CD4-positive, alpha-beta memory T cell (primary cell): ENCODE measurements at places on chromosomes 3 and 15. TPM values are rescaled to one million over a fixed set of nuclear protein-coding genes. Genes with fewer than 3 reads are reported as not detected.

Gene SLC30A4
- polyA plus RNA-seq, result 2.5 TPM

Gene ANKRD34C
- not detected for polyA plus RNA-seq

Gene C3orf49
- not detected for polyA plus RNA-seq

Gene DUOXA2
- polyA plus RNA-seq, result not detected

Gene SGO1
- polyA plus RNA-seq, result 0.50 TPM

Gene XCR1
- not detected for polyA plus RNA-seq

Gene P2RY1
- not detected for polyA plus RNA-seq

GRCh38 chr3:66499881-66500575 lies 794 bp downstream of the LRIG1 start:
- H3K36me3 ChIP-seq, result no peaks in the 10 kb centered on the region
- peak overlapping the region; percentile 61 for H3K27ac ChIP-seq
- peaks cover 69% of the 10 kb centered on the region for H3K4me1 ChIP-seq
- no peaks in the 10 kb centered on the region for H3K27me3 ChIP-seq

DNA sequence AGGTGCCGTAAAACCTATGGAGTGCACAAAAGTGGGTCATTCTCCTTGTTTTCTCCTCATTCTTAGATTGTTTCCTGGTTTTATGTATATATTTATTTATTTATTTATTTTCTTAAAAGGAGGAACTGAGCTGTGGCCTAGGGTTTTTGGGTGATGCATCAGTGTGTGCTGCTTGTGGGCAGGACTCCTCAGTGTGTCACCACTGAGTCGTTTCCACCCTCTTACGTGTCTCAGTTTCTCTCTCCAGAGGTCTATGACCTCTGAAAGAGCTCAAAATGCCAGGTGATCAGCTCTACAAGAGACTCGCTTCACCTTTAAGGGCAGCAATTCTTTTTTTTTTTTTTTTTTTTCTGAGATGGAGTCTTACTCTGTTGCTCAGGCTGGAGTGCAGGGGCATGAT lies 72.9 kb downstream of the CD200 start:
- no peaks in the 10 kb centered on the region for H3K36me3 ChIP-seq
- no peak overlapping the region for H3K4me3 ChIP-seq
- no peaks in the 10 kb centered on the region for H3K27me3 ChIP-seq
- H3K27ac ChIP-seq, result no peak overlapping the region

- no peaks in the 10 kb centered on the region for H3K4me1 ChIP-seq
- H3K4me3 ChIP-seq, result no peak overlapping the region
- H3K27ac ChIP-seq, result no peak overlapping the region
- no peak for DNase-seq
- H3K27me3 ChIP-seq, result no peaks in the 10 kb centered on the region
- H3K36me3 ChIP-seq, result no peaks in the 10 kb centered on the region
Measured at GRCh38 chr15:72706266-72706665, 20.3 kb downstream of the BBS4 start.

DNA sequence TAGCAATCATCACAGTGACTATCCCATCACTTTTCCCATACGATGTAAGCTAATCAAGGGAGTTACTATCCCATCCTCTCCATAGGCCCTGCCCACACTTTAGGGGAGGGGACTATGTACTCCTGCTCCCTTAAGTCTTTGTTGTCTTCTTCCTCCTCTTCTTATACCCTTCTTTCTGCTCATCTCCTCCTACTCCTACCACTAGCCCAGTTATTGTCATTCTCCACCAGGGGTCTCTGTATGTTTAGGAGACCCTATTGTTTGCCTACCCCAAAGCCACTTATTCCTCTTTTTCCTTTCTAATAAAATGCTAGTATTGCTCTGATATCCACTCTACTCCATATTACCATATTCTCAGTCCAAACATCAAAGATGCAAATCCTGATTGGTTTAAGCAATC lies 27.8 kb downstream of the STAC start:
- no peak overlapping the region for H3K4me3 ChIP-seq
- no peaks in the 10 kb centered on the region for H3K36me3 ChIP-seq
- H3K27ac ChIP-seq, result no peak overlapping the region
- no peaks in the 10 kb centered on the region for H3K27me3 ChIP-seq

GRCh38 chr3:110900576-110900975 lies 171.0 kb upstream of the NECTIN3 start:
- DNase-seq, result no peak
- H3K36me3 ChIP-seq, result no peaks in the 10 kb centered on the region
- no peaks in the 10 kb centered on the region for H3K4me1 ChIP-seq
- no peaks in the 10 kb centered on the region for H3K27me3 ChIP-seq

DNA sequence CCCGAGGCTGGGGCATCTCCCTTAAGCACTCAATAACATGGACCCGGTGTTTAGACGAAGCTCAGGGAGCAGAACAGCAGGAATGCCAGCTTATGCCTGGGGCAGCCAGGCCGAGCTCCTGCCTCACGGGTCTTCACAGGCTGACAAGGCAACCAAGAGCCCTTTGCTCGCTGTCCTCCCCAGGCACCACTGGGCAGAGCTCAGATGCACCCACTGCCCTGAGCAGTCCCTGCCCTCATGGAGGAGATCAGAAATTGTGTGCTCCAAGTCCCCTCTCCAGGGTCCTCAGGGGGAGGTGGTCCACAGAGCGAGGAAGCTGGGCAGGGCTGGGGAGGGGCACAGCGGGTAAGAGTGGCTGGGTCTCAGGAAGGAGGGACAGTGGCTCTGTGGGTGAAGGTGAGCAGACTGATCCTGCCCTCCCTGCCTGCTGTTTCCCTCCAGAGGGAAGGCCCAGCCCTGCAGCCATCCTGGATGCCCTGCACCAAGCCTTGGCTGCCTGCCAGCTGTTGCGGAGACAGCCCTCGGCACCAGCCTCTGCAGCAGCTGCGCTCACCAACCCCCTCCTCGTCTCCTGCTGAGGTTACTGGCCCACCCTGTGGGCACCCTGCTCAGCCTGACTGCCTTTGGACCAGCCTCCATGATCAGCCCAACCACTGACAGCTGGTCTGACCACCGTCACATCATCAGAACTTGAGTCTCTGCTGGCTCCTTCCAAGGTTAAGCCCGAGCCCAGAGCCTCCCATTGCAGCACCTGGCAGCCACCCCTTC lies 21.1 kb upstream of the GP9 start:
- no peak overlapping the region for H3K27ac ChIP-seq
- H3K4me3 ChIP-seq, result no peak overlapping the region
- H3K27me3 ChIP-seq, result peaks cover 7% of the 10 kb centered on the region
- no peaks in the 10 kb centered on the region for H3K36me3 ChIP-seq

DNA sequence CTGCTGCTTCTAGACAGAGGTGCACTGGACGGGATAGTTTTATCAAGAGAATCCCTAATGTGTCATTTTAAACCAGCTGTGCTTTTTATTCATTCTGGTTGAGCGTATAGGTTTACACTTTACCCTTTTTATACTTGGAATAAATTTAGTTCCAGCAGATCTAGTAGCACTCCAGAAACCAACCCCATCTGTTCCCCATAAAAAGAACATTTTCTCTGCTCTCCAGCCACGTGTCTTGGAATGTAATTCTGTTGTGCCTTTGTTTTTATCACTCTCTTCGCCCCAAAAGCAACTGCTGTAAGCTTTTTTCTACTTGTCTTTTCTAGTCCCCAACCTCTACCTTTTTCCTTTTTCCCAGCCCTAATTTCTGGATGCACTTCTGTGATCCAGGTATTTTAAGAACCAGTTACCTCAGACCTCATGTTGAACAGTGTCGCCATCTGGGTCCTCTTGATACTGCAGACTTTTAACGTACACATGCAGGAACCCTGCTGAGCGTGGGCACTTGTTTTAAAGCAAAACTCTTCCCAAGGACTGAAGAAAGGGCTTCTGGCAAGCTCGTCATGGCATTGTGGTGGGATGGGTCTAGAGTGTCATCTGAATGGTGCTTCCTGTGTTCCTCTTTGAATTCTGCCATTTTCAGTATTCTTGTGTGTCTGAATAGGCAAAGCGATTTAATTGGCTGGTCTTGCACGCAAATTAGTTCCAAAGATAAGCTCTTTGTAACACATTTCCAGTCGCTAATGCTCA lies 5.7 kb upstream of the EXOG start:
- no peak overlapping the region for H3K4me3 ChIP-seq
- no peak for DNase-seq

DNA sequence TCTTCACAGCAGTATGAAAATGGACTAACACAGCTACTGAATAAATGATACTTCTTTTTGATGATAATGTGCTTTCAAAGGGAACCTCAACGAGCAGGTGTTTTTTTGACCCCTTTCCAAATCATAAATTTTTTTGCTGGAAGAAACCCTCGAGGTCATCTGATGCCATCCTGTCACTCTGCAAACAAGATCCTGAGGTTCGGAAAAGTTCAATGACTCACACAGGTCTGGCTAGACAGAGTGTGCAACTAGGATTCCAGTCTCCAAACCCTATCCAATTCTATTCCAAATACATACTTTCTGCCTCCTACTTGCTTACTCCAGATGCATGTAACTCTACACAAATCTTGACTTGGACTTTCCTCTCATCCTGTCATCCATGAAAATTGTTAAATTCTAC lies 124.7 kb downstream of the NEDD4 start:
- no peaks in the 10 kb centered on the region for H3K36me3 ChIP-seq
- H3K4me1 ChIP-seq, result no peaks in the 10 kb centered on the region
- no peaks in the 10 kb centered on the region for H3K27me3 ChIP-seq
- no peak overlapping the region for H3K4me3 ChIP-seq

DNA sequence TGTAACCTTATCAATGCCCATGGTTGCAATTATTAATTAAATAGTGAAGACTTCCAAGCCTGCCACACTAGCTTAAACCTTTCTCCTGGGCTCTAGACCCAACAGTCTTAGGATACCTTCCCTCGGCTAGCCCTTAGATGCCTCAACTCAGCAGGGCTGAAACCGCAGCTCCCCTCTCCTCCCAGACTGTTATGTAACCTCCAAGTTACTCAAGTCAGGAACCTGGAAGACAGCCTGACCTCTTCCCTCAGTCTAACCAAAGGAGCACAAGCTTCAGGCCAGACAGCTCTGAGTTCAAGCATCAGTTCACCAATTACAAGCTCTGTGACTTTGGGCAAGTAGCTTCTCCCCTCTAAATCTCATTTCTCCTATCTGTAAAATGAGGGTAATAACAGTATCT lies 70.5 kb upstream of the HACD2 start:
- no peak overlapping the region for H3K4me3 ChIP-seq
- H3K27ac ChIP-seq, result no peak overlapping the region
- H3K36me3 ChIP-seq, result no peaks in the 10 kb centered on the region

GRCh38 chr3:101687142-101687931 lies 819 bp upstream of the RPL24 start:
- no peaks in the 10 kb centered on the region for H3K27me3 ChIP-seq
- peak overlapping the region; percentile 90 for H3K27ac ChIP-seq
- peak overlapping the region; percentile 73 for H3K4me3 ChIP-seq

DNA sequence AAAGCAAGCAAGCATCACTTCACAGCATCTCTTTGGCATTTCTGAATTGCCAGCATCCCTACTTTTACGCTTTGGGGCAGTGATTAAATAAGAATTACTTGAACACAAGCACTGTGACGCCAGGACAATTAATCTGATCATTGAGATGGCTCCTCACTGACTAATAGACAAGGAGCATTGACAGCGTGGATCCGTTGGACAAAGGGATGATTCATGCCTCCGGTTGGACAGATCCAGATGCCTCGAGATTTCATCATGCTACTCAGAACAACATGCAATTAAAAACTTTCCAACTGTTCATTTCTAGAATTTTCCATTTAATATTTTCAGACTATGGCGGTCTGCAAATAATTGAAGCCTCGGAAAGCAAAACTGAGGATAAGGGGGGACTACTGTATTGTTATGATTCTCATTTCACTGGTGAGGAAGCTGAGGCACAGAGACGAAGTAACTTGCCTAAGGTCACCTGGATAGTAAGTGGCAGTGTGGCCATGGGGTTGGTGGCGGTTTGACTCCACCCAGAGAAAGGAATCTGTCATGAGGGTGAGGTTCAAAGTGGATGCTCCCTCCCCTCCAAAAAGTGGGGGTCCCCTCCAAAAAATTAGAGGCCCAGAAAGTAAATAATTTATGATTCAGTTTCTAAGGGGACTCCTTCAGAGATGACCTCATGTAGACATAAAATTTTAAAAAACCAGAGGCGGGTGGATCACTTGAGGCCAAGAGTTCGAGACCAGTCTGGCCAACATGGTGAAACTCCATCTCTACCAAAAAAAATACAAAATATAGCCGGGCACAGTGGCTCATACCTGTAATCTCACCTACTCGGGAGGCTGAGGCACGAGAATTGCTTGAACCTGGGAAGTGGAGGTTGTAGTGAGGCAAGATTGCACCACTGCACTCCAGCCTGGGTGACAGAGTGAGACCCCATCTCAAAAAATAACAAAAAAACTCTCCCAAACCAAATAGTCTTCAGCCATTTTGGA lies 12.3 kb upstream of the PGPEP1L start:
- no peaks in the 10 kb centered on the region for H3K36me3 ChIP-seq
- H3K27me3 ChIP-seq, result no peaks in the 10 kb centered on the region
- H3K27ac ChIP-seq, result no peak overlapping the region
- no peak overlapping the region for H3K4me3 ChIP-seq

- H3K36me3 ChIP-seq, result no peaks in the 10 kb centered on the region
- H3K4me1 ChIP-seq, result no peaks in the 10 kb centered on the region
- no peak for DNase-seq
Measured at GRCh38 chr3:172814738-172815137, 64.2 kb downstream of the ECT2 start.

- H3K27me3 ChIP-seq, result no peaks in the 10 kb centered on the region
- H3K4me3 ChIP-seq, result no peak overlapping the region
- no peak for DNase-seq
- H3K4me1 ChIP-seq, result no peaks in the 10 kb centered on the region
- H3K36me3 ChIP-seq, result peaks cover 4% of the 10 kb centered on the region
Measured at GRCh38 chr3:23894254-23895061, 22.3 kb downstream of the NKIRAS1 start.

GRCh38 chr3:175270866-175271265 lies 411.7 kb downstream of the NAALADL2 start:
- H3K36me3 ChIP-seq, result no peaks in the 10 kb centered on the region
- H3K4me3 ChIP-seq, result no peak overlapping the region
- H3K27ac ChIP-seq, result no peak overlapping the region

DNA sequence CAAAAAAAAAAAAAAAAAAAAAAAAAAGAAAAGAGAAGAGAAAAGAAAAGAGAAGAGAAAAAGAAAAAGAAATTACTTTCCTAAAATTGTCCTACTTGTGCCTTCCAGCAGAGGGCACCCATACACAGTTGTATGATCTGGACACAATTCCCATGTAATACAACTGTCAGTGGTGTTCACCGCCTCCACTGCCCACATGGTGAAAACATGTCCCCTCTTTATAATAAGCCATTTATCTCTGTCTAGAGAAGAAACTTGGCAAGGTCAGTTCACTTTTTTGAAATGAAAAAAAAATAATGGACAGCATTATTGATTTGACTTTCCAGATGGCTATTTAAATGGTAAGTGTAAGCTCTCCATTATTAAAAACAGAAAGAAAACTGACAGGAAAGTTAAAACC lies 459.4 kb downstream of the GBE1 start:
- no peaks in the 10 kb centered on the region for H3K36me3 ChIP-seq
- H3K27ac ChIP-seq, result no peak overlapping the region
- no peaks in the 10 kb centered on the region for H3K27me3 ChIP-seq
- no peak overlapping the region for H3K4me3 ChIP-seq
- no peak for DNase-seq
